ENCODE measurements at places on chromosomes 16 and 17.

DNA sequence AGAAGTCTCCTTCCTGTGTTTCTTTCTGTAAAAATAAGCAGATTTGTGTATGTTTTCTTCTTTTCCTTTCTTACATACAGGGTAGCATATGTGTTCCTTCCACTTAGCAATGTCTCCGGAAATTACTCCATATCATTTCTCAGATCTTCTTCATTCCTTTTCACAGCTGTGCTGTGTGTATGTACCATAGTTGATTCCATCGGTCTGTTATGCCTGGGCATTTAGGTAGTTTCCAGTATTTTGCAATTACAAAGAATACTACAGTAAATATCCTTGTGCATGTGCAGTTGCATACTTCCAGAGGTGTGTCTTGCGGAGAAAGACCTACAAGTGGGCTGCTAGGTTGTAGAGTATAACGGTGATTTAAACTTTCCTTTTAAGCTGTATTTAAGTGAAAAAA, 69.8 kb downstream of the CLEC16A start:
- no peak for DNase-seq

- DNase-seq = no peak
Observed at GRCh38 chr16:35148748-35149147, 1689.3 kb downstream of the TP53TG3F start.

DNA sequence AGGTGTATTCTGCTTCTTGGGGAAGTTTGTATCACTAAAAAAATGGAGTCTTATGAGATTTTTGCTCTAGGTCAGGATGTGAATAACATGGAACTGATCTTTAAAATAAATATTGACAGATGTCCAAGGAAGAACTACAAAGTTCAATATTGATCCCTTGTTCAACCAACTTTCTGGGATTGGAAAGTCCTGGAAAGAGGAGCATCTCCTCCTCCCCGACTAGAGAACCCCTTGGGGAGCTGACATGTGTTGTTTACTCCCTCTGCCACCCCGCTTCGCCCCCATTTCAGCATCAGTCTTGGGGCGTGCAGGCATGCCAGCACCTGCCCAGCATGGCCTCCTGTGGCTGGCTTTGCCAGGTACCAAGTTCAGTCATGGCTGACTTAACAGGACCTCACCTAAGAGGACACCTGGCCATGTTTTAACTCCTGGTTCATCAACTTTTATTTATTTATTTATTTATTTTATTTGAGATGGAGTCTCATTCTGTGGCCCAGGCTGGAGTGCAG, 33.8 kb downstream of the PMFBP1 start:
- no peak for DNase-seq

DNA sequence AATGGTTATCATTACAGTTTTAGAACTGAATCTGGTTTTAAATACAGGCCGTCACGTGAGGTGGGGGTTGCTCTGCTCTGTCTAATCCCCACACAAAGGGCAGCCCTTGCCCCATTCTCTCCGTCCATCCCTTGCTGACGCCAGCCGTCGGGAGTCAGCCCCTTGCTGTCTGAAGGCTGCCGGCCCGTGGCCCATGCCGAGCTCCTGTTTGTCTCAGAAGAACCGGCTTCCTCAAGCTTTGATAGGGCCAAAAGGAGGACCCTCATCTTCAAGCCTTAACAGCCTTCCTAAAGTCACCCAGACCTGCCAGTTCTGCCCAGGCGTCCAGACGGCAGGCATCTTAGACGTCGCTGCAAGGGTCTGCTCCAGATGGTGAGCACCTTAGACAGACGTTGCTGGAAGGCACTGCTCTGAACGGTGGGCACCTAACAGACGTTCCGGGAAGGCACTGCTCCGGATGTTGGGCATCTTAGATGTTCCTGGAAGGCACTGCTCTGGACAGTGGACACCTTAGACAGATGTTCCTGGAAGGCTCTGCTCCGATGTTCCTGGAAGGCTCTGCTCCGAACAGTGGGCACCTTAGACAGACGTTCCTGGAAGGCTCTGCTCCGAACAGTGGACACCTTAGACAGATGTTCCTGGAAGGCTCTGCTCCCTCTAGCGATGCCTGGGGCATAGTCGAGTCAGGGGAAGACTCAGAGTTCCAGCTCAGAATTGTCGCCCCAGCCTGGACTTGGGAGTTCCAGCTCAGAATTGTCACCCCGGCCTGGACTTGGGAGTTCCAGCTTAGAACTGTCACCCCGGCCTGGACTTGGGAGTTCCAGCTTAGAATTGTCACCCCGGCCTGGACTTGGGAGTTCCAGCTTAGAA, 35.1 kb upstream of the CHMP6 start:
- no peak for DNase-seq

GRCh38 chr17:50062293-50063243, 6.7 kb downstream of the ITGA3 start:
- no peak for DNase-seq

DNA sequence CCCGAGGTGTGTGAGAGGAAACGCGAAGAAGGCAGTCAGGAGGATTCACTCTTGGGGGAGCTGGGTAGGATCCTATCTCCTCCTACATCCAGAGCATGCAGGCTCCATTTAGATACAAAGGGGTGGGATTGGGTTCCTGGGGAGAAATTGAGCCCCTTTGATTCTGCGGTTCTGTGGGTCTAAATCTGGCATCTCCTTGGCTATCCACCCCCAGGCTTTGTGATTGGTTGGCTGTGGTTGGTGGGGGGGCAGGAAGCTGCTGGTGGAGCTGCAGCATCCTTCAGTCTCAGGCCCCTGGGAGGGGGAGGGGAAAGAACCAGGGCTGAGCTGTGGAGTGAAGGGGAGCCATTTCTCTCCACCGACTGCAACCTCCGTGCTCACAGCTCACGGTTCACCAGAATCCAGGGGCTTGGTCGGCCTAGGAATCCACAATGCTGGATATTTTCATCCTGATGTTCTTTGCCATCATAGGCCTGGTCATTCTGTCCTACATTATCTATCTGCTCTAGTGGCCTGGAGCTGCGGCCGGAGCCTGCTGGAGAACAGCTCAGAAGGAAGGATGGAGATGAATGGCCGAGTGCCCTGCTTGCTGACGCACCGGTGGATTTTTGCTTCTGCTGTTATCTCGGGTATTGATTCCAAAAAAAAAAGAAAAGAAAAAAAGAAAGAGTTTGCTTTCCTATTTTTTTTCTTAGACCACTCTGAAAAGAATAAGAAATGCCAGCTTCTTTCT, at the start of gene LASP1NB:
Gene LASP1NB (plus strand): TSS at position 352 of the 733 bp plus-strand sequence.
- no peak for DNase-seq

DNA sequence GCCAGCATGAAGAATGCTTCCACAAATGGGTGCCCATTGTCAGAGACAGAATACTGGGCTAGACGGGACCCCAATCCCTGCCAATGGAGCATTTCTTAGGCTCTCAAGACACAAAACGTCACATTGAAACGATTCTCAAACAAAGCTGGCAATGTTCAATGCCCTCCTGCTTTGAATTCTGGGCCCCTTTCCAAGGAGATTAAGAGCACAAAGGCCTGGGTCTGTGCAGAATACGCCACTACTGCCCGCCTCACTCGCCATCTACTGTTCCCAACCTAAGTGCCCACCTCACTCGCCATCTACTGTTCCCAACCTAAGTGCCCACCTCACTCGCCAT, 9.7 kb downstream of the CFAP20 start:
- DNase-seq = no peak

DNA sequence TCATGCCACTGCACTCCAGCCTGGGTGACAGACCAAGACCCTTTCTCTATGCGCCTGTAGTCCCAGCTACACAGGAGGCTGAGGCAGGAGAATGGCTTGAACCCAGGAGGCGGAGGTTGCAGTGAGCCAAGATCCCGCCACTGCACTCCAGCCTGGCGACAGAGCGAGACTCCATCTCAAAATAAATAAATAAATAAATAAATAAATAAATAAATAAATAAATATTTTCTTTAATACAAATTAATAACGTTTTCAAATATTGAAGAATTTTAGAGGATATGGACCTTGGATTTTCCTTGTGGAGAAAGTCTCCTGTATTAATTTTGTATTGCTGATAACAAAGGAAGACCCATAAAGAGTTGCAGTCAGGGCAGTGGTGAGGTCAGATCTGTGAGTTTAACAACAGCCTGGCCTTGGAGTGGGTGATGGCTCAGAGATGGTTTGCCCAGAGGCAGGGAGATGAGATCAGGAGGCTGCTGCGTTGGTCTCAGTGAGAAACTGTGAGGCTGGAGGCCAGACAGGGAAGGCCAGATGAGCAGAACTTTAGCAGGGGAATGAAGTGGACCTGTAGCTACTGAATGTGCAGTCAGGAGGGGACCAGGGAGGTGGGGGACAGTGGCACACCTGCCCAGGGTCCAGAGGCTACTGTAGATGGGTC, 4.4 kb upstream of the ASGR1 start:
- no peak for DNase-seq

- no peak for DNase-seq
Observed at GRCh38 chr16:3577302-3577752, at the start of gene NLRC3. Gene NLRC3, minus strand, starts transcription at chr16:3577403. Its CDS starts 12,367 bp downstream, at chr16:3565036.

DNA sequence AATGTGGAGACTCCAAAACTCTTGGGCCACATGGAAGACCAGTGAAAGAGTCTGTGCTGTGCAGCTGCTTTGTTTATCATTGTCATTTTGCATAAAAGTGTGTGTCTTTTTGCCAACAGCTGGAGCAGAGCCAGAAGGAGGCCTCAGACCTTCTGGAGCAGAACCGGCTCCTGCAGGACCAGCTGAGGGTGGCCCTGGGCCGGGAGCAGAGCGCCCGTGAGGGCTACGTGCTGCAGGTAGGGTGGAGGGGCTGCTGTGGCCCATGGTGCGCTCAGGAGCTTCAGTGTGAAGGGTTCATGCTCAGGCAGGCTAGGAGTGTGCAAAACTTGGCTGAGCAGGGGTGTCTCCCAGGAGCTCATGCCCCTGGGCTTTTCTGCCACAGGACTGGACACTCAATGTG, 45.0 kb downstream of the PLD6 start:
- DNase-seq = no peak

GRCh38 chr17:64328036-64328858, 62.4 kb downstream of the PECAM1 start:
- DNase-seq = no peak

GRCh38 chr17:31074772-31075555, 19.8 kb upstream of the NF1 start:
- peak; percentile 49 for DNase-seq

GRCh38 chr16:72812672-72813071, 235.3 kb downstream of the ZFHX3 start:
- DNase-seq = no peak

DNA sequence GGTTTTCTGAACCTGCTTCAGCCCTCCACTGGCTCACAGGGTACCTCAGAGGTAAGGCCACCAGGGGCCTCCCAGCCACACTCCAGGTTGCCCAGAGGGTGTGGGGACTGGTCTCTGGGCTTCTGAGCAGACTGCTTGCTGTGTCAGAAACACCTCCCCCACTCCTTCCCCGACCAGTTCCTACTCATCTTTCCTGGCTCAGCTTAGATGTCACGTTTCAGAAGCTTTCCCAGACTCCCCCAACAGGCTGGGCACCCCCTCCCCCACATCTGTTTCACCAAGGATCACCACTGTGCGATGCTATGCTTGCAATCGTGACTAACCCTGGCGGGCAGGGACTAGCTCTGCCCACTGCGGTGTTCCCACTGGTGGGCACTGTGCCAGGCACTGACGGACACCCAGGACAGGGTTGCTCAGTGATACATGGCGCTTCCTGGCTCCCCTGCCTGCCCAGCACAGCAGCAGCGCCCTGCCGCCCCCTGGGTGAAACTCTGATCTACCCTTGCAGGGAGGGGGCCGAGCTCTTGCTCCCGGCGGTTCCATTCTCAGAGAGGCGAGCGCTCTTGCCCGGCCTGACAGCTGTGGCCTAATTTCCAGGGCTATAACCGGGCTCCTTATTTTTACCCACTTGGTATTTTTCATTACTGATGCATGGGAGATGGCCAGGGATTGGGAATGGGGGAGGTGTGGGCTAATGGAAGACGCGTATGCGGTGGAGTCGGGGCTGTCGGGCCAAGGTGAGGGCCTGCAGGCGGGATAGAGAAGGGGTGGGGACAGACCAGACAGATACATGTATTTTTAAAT, 29.4 kb upstream of the MTSS2 start:
- no peak for DNase-seq

DNA sequence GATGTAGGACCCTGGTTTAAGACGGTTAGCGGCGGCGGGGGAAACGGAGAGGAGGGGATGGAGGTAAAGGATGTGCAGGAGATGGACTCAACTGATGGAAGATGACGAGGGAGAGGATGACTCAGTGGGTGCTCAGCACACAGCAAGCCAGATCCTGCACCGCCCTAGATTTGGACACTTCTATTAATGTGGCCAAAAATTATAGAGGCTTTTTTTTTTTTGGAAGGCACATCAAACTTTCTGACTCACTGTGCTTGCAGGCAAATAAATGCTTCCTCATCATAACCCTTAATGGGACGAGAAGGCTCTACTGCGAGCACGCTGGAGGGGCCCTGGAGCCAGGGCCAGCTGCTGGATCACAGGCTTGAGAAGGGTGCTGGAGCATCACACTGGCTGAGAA, 36.0 kb downstream of the RTN4RL1 start:
- peak; percentile 20 for DNase-seq

DNA sequence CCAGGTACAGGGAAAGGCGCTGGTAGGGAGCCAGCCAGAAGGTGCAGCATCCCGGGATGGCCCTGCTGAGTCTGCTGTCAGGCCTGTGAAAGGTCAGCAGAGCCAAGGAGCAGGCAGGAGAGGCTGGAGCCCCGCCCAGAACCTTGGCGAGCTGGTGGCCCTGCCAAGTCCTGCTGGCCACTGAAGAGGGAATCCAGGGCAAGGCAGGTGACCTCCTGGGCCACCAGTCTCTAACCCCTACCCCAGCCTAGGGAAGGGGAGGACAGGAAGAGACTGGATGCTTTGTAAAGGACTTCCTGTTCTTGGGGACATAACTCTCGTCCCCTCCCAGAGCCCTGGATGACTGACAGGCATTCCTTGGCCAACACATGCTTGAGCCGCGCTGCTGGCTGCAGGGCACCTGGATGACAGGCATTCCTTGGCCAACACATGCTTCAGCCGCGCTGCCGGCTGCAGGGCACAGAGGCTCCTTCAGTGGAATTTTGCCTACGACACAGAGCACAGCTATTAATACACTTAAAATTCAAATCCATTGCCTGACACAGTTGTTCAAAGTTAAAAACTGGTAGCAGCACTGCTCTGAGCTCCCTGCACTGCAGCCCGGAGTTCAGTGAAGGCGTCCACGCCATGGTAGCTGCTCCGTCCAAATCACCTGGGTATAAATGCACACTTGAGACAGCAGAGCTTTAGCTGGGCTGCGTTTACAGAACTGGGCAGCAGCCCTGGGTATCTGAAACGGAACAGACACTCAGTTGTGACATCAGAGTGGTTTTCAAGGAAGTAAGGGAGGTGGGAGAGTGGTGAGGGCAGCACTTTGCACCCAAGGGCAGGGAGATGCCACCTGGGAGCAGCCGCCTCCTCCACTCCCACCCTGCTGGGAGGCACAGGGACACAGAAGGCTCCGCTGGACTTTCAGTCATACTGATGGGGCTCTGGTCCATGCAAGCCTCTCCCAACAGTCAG, 2.0 kb upstream of the BRICD5 start:
- DNase-seq = no peak

GRCh38 chr17:48100591-48101011, 677 bp downstream of the CBX1 start:
- no peak for DNase-seq
